ENCODE measurements at places on chromosomes 7 and 10.

GRCh38 chr10:89215511-89215910 is 8.4 kb upstream of the CH25H start:
- no peak for DNase-seq

DNA sequence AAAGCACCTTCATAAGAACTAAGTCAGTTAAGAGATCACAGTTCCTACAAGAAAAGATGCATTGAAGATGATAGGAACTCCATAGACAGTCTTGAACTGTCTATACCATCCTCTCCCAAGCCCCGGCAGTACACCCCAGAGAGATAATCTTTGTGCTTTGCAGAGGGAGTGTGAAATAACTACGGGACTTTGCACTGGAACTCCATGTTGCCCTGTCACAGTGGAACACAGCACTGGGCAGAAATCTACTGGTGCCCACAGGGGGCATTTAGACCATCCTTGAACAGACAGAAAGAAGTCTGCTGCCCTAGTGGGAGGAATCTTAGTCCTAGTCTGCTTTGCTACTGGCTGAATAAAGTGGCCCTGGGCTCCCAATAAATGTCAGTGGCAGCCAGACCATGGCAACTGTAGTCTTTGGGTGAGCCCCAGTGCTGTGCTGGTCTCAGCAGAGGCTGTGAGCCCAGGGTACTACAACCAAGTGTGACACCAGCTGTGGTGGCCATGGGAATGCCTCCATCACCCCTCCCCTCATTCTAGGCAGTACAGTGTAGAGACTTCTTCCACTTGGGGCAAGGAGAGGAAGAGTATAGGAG is 107.7 kb upstream of the TMEM168 start:
- DNase-seq: no peak

- no peak for DNase-seq
Measured at GRCh38 chr10:59176241-59177030, at the start of gene PHYHIPL. Gene PHYHIPL (plus strand): TSS chr10:59176643. CDS start chr10:59176854, 211 bp downstream.

DNA sequence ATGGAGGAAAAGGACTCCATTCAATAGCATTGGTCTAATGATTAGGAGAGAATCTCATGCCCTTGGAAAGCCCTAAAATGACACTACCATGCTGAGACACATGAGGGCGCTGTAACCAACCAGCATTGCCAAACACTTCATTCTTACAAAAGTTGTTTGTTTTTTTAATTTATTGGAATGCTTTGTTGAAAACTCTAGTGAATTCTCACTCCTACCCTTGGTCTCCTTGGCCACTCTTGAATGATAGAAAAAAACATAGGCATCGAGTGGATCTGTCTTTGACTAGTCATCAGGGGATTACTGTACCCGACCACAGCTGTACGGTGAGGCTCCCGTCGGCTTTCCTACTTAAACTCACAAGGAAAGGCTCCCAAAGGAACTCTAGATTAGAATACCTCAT is 29.3 kb upstream of the ADD3 start:
- DNase-seq: no peak

DNA sequence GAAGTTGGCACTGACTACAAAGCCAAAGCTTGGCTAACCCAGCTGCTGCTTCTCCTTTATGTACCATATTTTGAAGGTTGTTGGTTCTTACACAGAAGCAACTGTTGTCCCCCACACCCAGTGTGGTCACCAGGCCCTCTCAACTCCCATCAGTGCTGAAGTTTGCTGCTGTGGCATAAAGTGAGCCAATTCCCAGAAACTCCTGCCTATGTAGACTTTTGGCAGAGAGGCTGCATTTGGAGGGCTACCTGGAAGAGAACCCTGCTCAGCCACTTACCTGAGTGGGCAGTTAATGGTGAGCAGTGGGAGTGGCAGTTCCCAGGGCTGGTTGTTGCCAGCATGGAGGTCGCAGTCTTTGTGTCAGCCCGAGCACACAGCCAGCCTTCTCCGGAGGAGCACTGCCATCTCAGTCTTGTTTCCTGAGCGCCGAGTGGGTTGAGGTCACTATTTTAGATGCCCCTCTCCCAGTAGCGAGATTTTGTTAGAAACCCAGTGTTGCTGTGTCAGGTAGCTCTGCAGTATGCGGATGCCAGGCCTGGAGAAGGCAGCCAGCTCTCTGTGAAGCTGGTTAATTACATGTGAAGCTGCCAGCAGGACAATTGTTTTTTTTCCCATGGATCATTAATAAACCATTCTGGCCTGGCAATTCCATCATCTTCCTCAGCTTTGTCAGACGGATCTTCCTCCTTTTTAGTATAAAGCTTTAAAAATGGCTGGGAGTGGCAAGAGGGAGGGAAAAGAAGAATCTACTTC is 24.5 kb downstream of the LRRC4 start:
- DNase-seq: no peak

DNA sequence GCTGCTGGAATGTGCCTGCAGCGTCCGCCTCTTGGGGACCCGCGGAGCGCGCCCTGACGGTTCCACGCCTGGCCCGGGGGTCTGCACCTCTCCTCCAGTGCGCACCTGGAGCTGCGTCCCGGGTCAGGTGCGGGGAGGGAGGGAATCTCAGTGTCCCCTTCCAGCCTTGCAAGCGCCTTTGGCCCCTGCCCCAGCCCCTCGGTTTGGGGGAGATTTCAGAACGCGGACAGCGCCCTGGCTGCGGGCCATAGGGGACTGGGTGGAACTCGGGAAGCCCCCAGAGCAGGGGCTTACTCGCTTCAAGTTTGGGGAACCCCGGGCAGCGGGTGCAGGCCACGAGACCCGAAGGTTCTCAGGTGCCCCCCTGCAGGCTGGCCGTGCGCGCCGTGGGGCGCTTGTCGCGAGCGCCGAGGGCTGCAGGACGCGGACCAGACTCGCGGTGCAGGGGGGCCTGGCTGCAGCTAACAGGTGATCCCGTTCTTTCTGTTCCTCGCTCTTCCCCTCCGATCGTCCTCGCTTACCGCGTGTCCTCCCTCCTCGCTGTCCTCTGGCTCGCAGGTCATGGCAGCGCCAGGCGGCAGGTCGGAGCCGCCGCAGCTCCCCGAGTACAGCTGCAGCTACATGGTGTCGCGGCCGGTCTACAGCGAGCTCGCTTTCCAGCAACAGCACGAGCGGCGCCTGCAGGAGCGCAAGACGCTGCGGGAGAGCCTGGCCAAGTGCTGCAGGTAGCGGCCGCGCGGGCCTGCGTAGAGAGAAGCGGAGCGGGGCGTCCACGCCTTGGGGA is 645 bp downstream of the SLC26A4 start:
- DNase-seq: no peak

DNA sequence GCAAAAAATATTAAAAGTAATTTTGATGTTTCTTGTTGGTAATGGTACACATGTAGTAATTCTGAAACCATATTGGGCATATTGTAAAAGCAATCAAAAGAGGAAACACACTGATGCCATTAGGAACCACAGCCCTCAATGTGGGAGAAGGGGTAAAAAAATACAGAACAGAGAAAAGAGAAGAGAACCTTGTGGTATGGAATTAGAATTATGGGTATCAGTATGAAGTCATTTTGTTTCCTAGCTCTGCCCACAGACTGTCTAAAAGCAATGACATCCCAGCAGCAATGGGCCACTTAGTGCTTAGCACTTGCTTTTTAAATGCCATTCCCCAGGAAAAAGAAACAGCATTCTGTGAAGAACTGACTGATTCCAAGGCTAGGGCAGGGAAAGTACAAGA is 61.5 kb downstream of the CPVL start:
- no peak for DNase-seq

DNA sequence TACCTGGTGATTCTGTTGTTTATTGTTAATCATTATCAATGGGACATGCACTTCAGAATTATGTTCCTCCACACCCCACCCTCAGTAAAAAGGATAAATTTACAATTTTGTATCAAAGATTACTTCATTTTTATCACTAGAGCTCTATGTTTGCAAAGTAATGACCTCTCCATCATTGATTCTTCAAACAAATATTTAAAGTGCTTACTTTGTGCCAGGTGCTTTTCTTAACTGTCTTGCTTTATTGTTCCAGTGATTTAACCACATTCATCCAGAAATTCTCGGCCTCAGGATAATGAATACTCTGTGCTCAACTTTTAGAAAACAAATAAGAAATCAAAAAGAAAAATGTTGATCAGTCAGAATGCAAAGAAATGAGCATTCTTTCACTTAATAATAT is 144.9 kb upstream of the FOXP2 start:
- DNase-seq: no peak

- no peak for DNase-seq
Measured at GRCh38 chr7:44973610-44974401, 5.0 kb downstream of the MYO1G start.
